ENCODE measurements at places on chromosomes 6 and 20. TPM values are rescaled to one million over a fixed set of nuclear protein-coding genes. Genes with fewer than 3 reads are reported as not detected.
A peak's percentile ranks its signal among the peaks of the same experiment; 100 is the strongest.

GRCh38 chr6:52576054-52576391 lies 837 bp downstream of the TRAM2 start:
- H3K27ac ChIP-seq = peak overlapping the region; percentile 99
- peaks cover 29% of the 10 kb centered on the region for H3K4me1 ChIP-seq
- no peaks in the 10 kb centered on the region for H3K27me3 ChIP-seq
- H3K36me3 ChIP-seq = no peaks in the 10 kb centered on the region
- no peak for DNase-seq
- H3K4me3 ChIP-seq = peak overlapping the region; percentile 89

DNA sequence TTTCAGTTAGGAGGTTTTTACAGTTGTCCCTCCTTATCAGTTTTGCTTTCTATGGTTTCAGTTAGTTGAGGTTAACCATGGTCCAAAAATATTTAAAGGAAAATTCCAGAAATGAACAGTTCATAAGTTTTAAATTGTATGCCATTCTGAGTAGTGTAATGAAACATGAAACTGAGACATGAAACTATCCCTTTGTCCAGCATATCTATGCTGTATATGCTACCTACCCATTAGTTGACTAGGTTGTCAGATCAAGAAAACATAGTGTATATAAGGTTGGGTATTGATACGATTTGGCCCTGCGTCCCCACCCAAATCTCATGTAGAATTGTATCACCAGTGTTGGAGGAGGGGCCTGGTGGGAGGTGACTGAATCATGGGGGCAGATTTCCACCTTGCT lies 39.1 kb downstream of the VGLL2 start:
- H3K4me1 ChIP-seq = no peaks in the 10 kb centered on the region
- H3K36me3 ChIP-seq = no peaks in the 10 kb centered on the region
- H3K27me3 ChIP-seq = no peaks in the 10 kb centered on the region
- DNase-seq = no peak
- H3K27ac ChIP-seq = no peak overlapping the region
- no peak overlapping the region for H3K4me3 ChIP-seq

- no peak overlapping the region for H3K27ac ChIP-seq
- H3K4me3 ChIP-seq = no peak overlapping the region
- no peaks in the 10 kb centered on the region for H3K36me3 ChIP-seq
- H3K27me3 ChIP-seq = no peaks in the 10 kb centered on the region
- no peaks in the 10 kb centered on the region for H3K4me1 ChIP-seq
These were observed 283.3 kb upstream of the MANEA start for GRCh38 chr6:95294043-95294442.

DNA sequence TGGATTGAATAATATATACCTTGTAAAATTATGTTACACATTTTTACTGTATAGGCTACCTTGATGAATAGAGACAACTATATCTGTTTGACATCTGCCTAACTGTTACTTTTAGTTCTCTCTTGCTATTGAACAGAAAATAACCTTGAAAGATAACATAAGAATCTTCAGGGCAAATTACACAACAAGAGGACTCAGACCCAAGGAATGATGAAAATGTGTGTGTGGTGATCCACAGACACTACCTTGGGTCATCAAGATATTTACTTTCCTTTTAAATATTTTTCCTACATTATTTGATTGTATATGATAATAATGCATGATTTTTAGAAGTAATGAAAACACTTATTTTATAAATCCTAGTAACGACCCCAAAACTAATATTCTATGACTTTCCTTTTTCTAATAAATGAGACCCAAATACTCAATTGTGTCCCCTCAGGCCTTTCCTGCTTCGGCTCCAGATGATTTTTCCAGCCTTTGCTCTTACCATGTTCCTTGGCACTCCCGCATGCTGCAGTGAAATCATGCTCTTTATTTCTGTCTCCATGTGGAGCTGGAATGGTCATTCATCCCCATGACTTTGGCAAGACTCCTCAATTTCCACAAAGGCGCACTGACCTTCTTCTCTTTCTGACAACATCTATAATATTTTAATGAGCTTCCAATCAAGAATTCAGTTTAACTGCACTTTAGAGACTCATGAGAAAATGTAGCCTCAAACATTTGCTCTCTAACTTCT lies 187.6 kb downstream of the EPM2A start:
- no peaks in the 10 kb centered on the region for H3K4me1 ChIP-seq
- no peak for DNase-seq
- no peaks in the 10 kb centered on the region for H3K27me3 ChIP-seq
- no peak overlapping the region for H3K27ac ChIP-seq

DNA sequence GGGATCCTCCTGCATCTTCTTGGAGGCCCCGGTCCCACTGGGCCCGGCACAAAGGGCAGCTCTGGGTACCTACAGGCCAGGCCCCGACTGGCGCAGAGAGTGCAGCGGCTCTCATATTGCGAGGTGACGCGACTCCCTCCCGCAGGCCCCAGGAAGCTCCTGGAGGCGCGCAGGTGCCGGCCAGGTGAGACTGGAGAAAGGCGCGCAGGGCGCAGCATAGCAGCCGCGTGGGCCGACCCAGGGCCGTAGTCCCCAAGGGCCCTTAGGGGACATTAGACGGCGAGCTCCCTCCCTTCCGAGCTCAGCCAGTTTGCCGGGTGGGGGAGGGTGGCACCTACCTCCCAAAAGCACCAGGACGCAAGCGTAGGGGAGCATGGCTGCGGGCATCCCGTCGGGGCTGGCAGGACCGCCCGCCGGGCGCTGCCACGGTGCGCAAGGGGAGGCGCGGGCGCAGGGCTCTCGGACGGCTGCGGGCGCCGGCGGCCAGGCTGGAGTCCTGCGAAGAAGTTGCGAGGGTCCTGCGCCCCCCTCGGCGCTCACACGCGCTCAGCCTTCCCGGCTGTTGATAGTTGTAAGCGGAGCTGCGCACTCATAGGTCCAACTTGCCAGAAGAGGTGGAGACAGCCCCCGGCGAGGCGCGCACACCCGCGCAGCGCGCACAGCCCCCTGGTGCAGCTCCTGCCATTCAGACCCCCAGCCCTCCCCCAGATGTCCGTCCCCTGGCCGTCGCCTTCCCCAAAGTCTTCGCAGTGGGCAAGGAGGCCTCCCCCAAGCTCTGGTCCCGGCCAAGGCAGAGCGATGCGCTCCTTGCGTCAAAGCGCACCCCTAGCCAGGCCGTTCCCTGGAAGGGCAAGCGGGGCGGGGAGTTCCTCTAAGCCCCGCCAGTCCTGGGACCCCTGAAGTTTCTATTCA lies 622 bp downstream of the APCDD1L start:
- DNase-seq = no peak
- H3K4me1 ChIP-seq = no peaks in the 10 kb centered on the region
- H3K27ac ChIP-seq = no peak overlapping the region
- H3K36me3 ChIP-seq = no peaks in the 10 kb centered on the region
- no peak overlapping the region for H3K4me3 ChIP-seq

DNA sequence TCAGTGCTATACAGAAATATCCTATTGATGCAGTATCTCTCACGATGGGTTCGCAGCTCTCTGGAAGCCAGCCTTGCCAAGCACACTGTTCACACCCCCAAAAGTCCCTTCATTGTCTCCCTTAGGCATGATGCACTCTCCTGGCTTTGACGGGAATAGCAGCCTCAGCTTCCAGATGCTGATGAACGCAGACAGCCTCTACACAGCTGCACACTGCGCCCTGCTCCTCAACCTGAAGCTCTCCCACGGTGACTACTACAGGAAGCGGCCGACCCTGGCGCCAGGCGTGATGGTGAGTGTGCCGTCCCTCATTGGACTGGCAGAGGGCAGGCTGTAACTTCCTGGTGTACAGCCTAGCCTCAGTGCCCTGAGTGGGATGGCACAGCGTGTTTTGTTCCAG lies 60.0 kb upstream of the PBOV1 start:
- H3K27me3 ChIP-seq = no peaks in the 10 kb centered on the region
- no peak overlapping the region for H3K4me3 ChIP-seq
- no peaks in the 10 kb centered on the region for H3K36me3 ChIP-seq
- no peaks in the 10 kb centered on the region for H3K4me1 ChIP-seq
- H3K27ac ChIP-seq = no peak overlapping the region

COL9A3 gene
- 2.3 TPM for total RNA-seq

DNA sequence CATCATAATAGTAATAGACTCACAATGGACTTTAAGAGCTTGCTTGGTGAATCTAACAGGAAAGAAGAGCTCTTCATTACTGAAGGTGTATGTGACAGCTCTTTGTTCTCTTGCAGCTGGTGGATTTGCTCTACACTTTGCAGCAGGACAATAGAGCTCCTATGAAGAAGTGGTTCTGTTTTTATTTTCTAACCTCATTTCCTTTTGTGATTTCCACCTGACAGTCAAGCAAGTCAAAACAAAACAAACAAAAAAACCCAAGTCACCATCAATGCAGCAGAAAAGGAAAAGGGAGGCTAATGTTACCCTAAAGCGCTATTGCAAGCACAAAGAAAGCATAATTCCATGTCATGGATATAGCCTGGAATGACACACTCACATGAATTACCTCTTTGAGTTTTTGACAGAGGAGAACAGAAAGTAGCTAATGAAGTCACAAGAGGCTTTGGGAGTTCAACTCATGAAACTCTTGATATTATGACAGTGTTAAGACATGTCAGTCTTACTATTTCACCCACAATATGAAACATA lies 1188.1 kb downstream of the EPHA7 start:
- no peak for DNase-seq
- H3K4me1 ChIP-seq = no peaks in the 10 kb centered on the region
- no peak overlapping the region for H3K4me3 ChIP-seq
- H3K27ac ChIP-seq = no peak overlapping the region
- H3K36me3 ChIP-seq = no peaks in the 10 kb centered on the region
- H3K27me3 ChIP-seq = no peaks in the 10 kb centered on the region

GRCh38 chr20:2820084-2820895 lies 4.1 kb downstream of the TMEM239 start:
- H3K4me3 ChIP-seq = no peak overlapping the region
- no peaks in the 10 kb centered on the region for H3K36me3 ChIP-seq
- no peak overlapping the region for H3K27ac ChIP-seq
- DNase-seq = no peak
- peaks cover 9% of the 10 kb centered on the region for H3K27me3 ChIP-seq

GRCh38 chr6:106894978-106895702 lies 79.4 kb downstream of the CD24 start:
- no peak for DNase-seq
- H3K27ac ChIP-seq = no peak overlapping the region
- no peaks in the 10 kb centered on the region for H3K4me1 ChIP-seq
- H3K36me3 ChIP-seq = no peaks in the 10 kb centered on the region
- no peak overlapping the region for H3K4me3 ChIP-seq

IPCEF1 gene
- 2.4 TPM for total RNA-seq

TMEM244 gene
- total RNA-seq = not detected

COX4I2 gene
- 13.5 TPM for total RNA-seq

- no peak overlapping the region for H3K27ac ChIP-seq
- H3K36me3 ChIP-seq = no peaks in the 10 kb centered on the region
- H3K27me3 ChIP-seq = no peaks in the 10 kb centered on the region
These were observed 52.1 kb downstream of the TENT5A start for GRCh38 chr6:81700414-81700813.

MEA1 gene
- total RNA-seq = 52.1 TPM

KCNB1 gene
- total RNA-seq = 0.26 TPM

DNA sequence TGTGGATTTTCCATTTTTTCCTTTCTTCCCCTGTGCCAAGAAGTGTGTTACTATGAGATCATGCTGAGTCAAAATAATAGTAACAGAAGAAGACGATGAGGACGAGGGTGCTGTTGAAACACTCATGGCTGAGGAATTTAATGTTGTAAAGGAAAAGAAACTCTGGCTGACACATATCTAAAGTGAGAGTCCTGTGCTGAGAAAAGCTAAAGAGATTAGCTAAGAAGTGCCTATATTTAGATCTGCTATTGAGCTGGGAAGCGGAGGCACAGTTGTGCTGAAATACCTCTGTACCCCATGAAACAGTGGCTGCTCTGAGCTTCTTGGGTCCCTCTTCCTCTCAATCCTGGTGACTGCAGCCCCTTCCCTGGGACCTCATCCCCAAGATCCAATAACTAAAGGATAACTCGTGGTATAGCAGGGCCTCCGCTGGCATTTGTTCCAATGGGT lies 1.1 kb upstream of the SYTL3 start:
- H3K4me3 ChIP-seq = no peak overlapping the region
- H3K27ac ChIP-seq = peak overlapping the region; percentile 82
- H3K27me3 ChIP-seq = no peaks in the 10 kb centered on the region
- no peak for DNase-seq
- H3K36me3 ChIP-seq = no peaks in the 10 kb centered on the region

DNA sequence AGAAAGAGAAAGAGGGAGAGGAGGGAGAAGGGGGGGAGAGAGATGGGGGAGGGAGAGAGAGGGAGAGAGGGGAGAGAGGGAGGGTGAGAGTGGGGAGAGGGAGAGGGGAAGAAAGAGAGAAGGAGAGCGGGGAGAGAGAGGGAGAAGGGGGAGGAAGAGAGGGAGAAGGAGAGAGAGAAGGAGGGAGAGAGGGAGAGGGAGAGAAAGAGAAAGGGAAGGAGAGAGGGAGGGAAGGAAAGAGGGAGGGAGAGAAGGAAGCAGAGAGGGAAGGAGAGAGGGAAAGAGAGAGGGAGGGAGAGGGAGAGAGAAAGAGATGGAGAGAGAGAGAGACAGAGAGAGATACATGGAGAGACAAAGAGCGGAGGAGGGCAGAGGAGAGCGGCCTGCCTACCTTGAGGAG lies 23.8 kb downstream of the GATA5 start:
- H3K27me3 ChIP-seq = peaks cover under 1% of the 10 kb centered on the region
- no peak overlapping the region for H3K27ac ChIP-seq
- no peak overlapping the region for H3K4me3 ChIP-seq

DNA sequence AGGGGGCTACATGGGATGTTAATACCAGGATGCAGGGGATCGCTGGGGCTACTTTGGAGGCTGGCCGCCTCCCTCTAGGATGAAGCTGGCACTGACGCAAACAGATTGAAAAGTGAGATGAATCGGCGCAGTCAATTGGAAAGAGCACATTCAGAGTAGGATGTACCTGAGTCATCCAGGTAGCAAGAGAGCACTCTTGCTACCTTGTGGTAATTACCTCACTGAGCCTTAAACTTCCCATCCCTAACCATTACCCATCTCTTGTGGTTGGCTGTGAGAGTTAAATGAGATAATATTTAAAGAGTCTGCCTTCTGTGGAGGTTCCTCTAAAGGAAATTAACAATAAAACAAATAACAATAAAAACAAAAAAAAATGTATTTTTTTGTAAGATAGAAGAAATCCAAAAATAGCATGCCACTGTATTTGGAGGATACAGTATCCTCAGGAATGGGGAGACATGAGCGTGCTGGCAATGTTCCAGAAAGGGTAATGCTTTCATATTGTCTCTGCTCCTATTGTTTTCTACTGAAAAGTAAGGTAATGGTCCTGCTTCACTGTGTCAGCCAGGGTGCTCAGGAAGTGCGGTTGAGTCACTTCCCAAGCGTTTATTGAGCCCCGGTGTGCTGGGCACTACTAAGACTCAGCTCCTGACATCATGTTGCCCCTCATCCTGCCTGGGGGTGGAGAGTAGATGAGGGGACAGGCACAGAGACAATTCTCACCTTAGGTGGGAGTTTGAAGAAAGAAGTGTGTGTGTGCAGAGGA lies 301.1 kb downstream of the EYA4 start:
- no peak overlapping the region for H3K27ac ChIP-seq
- DNase-seq = no peak
- no peaks in the 10 kb centered on the region for H3K27me3 ChIP-seq
- no peaks in the 10 kb centered on the region for H3K36me3 ChIP-seq
- H3K4me1 ChIP-seq = no peaks in the 10 kb centered on the region

GRCh38 chr20:48750941-48751635 lies 76.7 kb downstream of the PREX1 start:
- H3K27ac ChIP-seq = peak overlapping the region; percentile 85
- DNase-seq = no peak
- H3K27me3 ChIP-seq = no peaks in the 10 kb centered on the region

TMEM217 gene
- 5.3 TPM for total RNA-seq

AURKA gene
- total RNA-seq = 3.7 TPM
